IPS-NIHi11 (cell line): ENCODE measurements at places on chromosomes 5 and 9.

DNA sequence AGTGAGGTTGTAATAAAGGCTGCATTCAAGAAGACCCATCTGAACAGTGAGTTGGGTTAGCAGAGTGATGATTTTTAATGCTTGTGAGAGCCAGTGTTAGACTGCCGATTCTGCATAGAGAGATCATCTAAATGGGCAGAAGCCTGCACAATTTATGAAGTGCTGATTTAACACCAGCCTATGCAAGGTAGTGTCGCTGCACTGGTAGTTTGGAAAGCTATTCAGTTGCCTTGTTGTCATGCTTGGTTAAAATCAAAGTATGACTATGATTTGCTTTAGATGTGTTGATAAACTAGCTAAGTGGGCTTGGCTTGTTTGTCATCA is 379 bp upstream of the LRRTM2 start:
- DNase-seq, result no peak

- no peak for DNase-seq
Measured at GRCh38 chr5:170630711-170631141, 126.9 kb downstream of the KCNIP1 start.

- no peak for DNase-seq
Measured at GRCh38 chr9:96084331-96084734, 208.8 kb downstream of the ERCC6L2 start.

- no peak for DNase-seq
Measured at GRCh38 chr9:21174671-21175070, 8.2 kb upstream of the IFNA21 start.
